ENCODE measurements at places on chromosomes 4 and X.

DNA sequence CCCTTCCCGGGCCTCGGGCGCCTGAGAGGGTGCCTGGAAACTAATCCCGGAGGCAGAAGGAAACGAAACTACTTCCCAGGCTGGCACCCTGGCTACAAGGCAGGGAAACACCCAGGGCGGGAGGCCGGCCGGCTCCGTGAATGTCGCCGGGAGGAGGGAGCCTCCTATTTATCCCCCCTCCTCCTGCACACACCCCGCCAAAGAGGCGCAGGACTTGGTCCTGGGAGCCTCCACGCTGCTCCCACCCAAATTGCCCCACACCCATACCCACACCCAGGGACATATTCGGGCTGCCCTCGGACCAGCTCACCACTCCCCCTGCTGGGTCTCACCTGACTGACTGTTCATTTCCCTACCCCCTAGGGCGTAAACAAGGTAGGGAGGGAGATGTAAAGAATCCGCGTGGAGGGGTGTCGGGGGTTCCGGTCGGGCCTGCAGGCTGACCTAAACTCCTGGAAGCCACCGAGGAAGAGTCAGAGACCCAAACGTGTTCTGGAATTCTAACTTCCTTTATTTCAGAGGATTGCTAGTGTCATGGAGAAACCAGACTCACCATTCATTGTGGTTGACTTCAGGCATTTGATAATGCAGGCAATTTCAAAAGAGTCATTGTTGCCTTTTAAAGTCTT is at the start of gene BTC:
TSS of gene BTC (minus strand) at position 142 of the 629 bp plus-strand sequence. CDS start 198 bp downstream, outside the sequence.
- peak; percentile 6 for DNase-seq

- no peak for DNase-seq
These were observed 5.6 kb upstream of the CT45A1 start for GRCh38 chrX:135707880-135708279.

GRCh38 chrX:40083120-40083978 is 14.4 kb downstream of the BCOR start:
- DNase-seq = no peak

DNA sequence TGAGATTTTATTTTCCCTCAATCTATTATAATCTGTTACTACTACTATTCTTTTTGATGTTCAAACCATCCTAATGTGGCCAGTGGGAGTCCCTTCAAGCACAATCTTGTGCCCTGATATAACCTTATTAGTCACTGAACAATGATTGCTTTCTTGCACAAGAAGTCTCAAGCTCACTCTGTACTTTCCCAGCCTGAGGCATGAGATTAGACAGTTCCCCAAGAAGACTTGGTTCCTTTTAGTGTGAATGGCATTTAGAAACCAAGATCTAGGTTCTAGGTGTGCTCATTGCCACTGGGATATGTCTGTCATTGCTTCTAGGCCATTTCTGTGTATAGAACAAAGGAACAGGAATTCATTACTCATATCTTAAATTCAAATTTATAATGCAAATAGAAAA is 28.0 kb upstream of the RBM41 start:
- peak; percentile 50 for DNase-seq

GRCh38 chr4:6802025-6802424 is 19.5 kb downstream of the KIAA0232 start:
- no peak for DNase-seq

- DNase-seq = peak; percentile 96
These were observed 434.3 kb upstream of the RASGEF1B start for GRCh38 chr4:81905971-81906370.

DNA sequence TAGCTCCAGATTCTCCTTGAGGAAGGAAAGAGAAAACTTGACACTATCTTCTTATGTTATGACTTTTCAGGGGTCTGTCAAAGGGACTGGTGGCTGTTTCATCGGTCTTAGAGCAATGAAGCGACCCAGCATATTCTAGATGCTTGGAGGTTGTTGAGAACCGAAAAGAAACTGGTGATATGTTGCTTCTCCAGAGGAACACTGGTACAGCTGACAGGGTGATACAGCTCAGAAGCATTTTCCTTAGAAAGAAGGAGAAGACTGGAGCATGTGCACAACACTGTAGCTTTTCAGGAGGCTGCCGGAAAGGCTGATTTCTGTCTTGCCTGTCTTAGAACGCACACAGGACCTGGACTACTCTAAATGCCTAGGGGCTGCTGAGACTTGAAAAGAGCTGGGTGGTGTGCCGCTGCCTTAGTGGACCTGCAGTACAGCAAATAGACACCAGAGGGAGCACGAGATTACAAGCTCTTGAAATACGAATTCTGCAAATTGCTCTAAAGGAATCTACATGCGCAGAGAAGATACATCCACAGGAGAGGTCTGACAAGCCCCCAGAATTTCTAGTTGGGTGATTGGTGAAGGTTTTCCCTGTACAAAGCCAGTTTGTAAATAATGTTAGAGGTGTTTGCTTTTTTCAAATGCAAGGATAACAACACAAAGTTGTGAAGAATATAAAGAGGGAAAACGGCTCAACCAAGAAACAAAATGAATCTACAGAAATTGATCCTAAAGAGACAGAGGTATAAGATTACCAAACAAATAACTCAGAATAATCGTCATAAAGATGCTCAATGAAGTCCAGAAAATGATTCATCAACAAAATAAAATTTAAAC is 223.1 kb upstream of the DMD start:
- DNase-seq = no peak

DNA sequence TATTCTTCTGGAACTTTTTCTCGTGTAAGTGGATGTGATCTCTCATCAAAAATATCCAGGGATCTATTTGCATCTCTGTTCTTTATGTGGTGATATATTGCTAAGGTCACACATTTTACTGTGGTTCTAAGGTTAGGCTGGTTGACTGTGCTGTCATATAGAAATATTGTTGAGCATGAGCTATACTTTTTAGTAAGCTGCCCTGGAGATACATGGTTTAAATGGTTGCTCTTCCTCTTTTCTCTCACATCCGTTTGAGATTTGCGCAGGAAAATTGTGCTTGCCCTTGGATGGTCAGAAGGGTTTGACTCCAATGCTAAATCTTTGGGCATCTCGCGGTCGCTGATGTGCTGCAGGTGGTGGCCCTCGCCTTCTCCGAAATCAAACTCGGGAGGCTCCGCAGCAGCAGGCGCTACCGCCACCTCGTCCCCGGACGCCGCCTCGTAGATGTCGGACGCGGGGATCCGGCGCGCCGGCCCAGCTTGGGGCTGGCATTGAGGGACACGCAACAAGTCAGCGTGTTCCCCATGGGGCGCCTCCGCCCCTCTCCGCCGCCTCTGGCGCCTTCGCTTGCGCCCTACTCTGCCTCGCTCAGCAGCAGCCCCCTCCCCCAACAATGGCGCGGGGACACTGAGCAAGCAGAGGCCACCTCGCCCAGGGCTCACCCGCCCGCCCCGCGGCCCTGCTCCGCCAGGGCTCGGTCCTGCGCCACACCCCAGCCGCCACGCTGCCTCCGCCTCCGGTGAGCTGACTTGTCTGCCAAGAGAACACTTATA is 154.5 kb downstream of the MSN start:
- no peak for DNase-seq

DNA sequence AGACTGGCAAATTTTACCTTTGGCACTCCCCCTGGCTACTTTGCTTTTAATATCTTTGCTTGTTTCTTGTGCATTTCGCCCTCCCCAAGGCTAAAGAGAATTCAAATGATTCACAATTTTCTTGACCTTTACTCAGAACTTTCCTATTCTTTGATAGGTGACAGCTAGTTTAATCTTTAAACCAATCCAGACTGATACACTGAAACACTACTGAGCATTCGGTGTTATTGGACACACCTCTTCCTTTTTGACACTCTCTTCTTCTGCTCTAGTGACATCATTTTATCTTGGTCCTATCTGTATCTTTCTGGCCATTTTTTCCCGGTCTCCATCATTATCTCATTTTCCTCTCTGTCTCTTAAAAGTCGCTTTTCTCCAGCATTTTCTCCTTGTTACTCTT is 103.1 kb downstream of the IL1RAPL2 start:
- DNase-seq = no peak

GRCh38 chrX:8879750-8880149 is 78.6 kb upstream of the FAM9A start:
- no peak for DNase-seq

DNA sequence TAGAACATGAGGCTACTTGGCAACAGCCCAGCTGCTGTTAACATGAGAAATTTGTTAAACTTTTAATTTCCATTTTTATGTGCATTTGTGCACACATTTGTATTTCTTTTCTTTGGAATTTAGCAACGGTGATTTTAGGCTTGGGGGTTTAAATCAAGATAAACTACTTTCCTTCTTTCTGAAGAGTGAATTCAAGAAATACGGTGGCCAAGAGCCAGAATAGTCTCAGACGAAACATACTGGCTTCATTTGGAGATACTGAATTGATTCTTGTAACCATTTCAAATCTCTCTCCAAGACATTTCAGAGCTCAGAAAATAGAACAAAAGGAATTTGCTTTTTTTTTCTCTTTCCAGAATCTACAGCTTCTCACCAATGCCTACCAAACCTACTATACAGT is 134.1 kb upstream of the SCML1 start:
- no peak for DNase-seq

GRCh38 chrX:39149761-39150160 is 348.5 kb downstream of the MID1IP1 start:
- DNase-seq = no peak

DNA sequence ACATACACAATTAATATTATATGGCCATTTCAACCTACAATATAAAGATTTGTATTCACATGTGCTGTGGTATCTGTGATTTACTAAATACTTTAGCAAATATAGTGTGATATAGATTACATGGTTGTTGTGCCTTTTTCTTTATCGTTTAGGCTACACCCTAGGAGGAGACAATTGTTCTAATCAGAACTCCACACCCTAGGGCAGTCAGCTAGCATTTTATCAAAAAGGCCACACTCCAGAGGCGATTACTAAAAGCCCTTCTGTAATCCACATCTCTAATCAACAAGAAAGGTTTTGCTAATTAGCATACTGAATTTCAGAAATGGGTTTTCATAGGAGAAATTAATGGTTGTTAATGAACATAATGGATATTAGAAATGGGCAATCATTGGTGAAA is 319.5 kb upstream of the NOCT start:
- DNase-seq = no peak

DNA sequence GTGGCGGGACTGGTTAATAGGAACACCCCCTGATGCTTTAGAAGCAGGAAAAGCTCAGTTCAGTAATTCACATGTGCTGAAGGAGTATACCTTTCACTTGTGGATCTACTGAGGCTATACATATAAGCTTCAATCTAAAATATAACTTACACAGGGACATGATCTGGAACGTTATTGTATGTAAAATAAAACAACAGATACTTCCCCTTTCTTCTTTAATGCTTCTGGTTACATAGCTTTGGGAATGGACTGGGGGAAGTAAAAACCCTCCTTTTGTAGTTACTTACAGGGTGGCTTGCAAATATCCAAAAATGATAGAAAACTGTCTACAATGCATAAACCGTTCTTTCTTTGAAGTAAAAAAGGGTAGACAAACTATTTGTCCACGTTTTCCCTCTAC is 1.9 kb downstream of the FGG start:
- no peak for DNase-seq

GRCh38 chrX:39121903-39122302 is 320.6 kb downstream of the MID1IP1 start:
- no peak for DNase-seq

- no peak for DNase-seq
These were observed 34.3 kb downstream of the ENPEP start for GRCh38 chr4:110510277-110510676.

Measured in epithelial cell of proximal tubule (primary cell).